ENCODE measurements at places on chromosomes 7 and 10.

DNA sequence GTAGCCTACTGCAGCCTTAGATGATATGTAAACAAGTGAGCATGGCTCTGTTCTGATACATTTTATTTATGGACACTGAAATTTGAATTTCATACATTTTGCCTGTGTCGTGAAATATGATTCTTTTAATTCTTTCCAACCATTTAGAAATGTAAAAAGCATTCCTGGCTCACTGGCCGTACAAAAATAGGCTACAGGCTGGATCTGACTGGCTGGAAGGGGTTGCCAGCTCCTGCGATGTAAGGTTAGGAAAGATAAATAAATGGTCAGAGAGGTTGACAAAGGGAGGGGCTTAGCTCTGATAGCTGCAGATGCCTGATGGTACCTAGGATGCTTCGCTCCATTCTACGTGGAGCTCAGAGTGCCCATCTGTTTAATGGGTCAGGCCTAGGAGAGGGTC is 3.4 kb downstream of the ADCYAP1R1 start:
- no peak for DNase-seq

- DNase-seq: no peak
Measured at GRCh38 chr7:151402029-151402835, 7.6 kb downstream of the WDR86 start.

GRCh38 chr7:36599645-36600313 is 124.5 kb downstream of the AOAH start:
- DNase-seq: no peak

GRCh38 chr7:115719963-115720362 is 310.6 kb downstream of the TFEC start:
- no peak for DNase-seq

Measured in femur (tissue), 1 donor.